ENCODE measurements at places on chromosomes 2 and 18. TPM values are rescaled to one million over a fixed set of nuclear protein-coding genes. Genes with fewer than 3 reads are reported as not detected.

- DNase-seq = no peak
Measured at GRCh38 chr2:238728330-238729260, 119.3 kb upstream of the TWIST2 start.

DNA sequence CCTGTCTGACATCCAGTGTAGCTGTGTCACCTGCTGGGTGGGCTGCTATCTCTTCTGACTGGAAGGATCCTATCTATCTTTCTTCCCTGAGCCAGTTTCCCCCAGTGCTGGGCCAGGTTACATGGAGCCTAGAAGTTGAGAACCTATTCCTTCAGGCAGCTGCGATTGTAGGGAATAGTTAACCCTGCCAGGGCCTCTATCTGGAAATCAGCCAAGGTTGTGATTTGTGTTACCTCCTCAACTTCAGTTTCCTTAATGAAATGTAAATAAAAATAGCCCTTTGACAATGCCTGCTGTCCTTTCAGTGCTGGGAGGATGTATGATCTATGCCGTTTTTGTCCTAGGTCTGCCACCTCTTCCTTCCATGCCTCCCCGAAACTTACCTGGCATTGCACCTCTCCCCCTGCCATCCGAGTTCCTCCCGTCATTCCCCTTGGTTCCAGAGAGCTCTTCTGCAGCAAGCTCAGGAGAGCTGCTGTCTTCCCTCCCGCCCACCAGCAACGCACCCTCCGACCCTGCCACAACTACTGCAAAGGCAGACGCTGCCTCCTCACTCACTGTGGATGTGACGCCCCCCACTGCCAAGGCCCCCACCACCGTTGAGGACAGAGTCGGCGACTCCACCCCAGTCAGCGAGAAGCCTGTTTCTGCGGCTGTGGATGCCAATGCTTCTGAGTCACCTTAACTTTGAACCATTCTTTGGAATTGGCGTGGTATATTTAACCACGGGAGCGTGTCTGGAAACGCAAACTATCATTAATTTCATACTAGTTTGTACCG lies 36.6 kb downstream of the GORASP2 start:
- no peak for DNase-seq

The UGT1A8 gene
- not detected for total RNA-seq

DNA sequence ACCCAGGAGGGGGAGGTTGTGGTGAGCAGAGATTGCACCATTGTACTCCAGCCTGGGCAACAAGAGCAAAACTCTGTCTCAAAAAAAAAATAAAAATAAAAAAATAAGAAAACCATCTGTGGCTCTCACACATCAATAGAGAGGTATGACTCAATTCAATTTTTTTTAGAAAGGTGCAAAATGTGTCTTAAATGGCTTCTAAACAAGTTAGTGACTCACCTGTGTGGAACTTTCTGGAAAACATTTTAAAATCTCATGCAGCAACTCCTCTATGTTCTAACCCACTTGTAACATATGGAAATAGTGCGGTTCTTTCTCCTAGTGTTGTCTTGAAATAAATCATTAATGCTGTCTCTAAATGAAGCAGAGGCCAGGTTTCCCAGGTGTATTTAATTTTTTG lies 10.7 kb upstream of the SULT1C4 start:
- DNase-seq = no peak

The CD8B gene
- 0.37 TPM for total RNA-seq

GRCh38 chr2:190340369-190340768 lies 3.0 kb upstream of the INPP1 start:
- DNase-seq = no peak

- DNase-seq = peak; percentile 14
Measured at GRCh38 chr2:100964222-100964621, 37.9 kb upstream of the RPL31 start.

The TEKT4 gene
- not detected for total RNA-seq

DNA sequence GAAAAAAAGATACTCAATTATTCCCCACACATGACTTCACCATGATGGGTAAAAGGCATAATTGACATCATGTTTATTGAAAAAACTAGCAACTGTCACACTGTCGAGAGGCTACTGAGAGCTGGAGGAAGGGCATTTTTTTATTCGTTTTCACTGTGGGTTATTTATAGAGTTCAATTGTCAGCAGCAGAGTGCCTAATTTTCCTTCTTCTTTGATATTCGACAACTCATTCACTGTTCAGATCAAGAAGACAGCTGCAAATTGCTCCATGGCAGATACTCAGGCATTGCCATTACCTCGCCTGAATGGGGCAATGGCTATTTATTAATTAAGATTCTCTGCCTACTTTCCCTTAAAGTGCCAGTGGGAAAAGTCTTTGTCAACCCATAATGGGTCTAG lies 197.5 kb upstream of the NRP2 start:
- DNase-seq = no peak

DNA sequence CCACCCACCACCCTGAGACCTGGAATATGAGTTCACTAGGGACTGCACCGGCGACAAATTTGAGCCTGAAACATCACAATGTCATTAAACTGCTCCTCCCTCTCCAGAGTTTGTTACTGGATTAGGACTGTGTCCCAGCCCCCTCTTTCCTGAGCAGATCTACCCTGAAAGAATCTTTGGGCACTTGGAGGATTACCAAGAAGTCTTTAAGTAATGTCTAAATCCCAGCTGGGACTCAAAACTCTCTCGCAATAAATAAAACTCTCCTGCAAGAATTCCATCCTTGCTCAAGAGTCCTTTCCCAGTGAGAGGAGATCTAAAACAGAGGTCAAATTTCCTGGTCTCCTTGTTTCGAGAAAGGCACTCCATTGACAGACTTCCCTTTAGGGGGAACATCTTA lies 20.9 kb downstream of the GKN2 start:
- no peak for DNase-seq

- no peak for DNase-seq
Measured at GRCh38 chr2:37326866-37327634, 2.4 kb upstream of the PRKD3 start.

GRCh38 chr2:161943011-161943410 lies 131.0 kb downstream of the DPP4 start:
- DNase-seq = no peak

GRCh38 chr2:143680885-143681405 lies 551.7 kb downstream of the ARHGAP15 start:
- no peak for DNase-seq

The PKDCC gene
- 169 TPM for total RNA-seq

DNA sequence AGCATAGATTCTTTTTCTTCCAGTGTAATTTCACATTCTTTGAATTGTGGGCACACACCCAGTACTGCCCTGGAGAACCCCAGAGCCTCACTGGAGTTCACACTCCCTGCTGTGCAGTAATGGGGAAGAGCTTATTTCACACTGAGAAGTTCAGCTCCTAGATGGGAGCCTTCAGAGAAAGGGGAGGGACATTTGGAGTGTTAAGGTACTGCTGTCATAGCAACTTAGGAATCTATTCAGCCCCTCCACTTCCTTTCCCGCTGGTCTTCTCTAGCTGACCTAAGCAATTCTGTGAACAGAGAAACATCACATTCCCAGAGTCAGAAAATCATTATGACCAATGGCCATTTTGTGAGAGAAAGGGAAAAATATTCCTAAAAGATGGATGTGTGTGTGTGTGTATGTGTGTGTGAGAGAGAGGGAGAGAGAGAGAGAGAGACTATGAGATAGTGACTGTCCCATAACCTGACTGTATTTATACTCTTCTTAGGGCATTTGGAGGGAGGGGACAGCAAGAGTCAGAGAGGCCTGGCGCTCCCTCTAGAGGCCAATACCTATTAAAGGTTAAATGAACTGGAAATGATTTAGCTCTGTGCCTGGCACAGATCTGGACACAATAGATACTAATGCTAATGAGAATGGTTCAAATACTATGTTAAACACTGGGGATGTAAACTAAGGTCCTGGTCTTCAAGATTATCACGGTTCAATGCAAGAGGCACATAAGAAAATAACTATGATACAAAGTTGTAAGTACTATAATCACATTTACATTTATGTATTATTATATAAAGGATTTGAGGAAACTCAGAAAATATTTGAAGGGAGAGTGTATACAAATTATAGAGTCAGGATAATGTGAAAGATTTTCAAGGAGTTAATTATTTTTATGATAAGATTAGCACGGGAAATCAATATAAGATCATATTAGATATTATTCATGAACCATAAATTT lies 41.5 kb upstream of the RPE start:
- DNase-seq = no peak

The NLRC4 gene
- total RNA-seq = 4.0 TPM

GRCh38 chr2:24454294-24454693 lies 36.8 kb upstream of the NCOA1 start:
- DNase-seq = no peak

- peak; percentile 80 for DNase-seq
Measured at GRCh38 chr2:151289972-151290866, 751 bp upstream of the NMI start.

- no peak for DNase-seq
Measured at GRCh38 chr2:70042246-70042645, 45.0 kb upstream of the PCBP1 start.

DNA sequence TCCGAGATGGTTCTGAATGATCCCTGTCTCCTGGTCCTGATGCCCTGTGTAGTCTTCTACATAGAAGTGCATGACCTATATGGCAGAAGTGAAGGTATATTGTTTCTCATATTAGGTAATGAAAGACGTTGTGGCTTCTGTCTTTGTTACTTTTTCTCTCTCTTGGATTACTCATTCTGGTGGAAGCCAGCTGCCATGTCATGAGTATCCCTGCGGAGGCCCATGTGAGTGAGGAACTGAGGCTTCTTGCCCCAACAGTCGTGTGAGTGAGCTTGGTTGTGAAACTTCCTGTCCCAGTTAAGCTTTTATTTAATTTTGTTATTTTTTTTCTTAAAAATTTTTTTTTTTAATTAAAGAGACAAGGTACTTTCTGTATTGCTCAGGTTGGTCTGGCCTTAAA lies 134.7 kb downstream of the UBR3 start:
- no peak for DNase-seq

The CRYGC gene
- not detected for total RNA-seq

The WDSUB1 gene
- 4.9 TPM for total RNA-seq

DNA sequence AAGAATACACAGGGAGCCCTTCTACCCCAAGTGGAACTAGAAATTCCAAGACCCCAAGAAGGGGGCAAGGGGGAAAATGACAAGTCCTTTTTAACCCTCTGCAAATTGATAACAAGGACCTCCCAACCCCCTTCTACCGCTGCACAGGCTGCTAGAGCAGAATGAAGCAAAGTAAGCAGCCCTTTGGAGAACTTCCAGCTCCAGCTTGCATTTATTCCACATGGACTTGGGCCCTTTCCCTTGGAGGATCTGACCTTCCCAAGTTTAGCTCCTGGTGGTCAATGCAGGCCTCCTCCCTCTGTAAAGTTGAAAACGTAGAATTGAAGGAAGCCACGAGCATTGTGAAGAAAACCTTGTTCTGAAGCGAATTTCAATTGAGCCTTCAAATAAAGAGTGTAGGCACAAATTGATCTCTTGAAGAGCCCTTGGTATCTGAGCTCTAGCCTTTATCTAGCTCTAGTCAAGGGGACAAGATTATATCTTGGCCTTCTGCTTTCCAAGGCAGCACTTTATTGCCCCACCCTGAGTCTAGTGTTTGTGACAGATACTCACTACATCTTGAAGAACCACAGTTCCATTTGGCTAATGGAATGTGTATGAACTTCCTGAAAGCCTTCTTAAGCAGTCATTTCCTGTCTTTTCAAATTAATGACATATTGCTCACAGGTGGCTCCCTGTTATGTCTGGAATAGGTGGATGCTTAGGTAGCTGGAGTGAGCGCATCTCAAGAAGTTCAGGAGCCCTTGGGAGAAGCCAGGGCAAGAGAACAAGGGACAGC lies 37.2 kb downstream of the SLC14A2 start:
- no peak for DNase-seq

The GALM gene
- total RNA-seq = 10.8 TPM

DNA sequence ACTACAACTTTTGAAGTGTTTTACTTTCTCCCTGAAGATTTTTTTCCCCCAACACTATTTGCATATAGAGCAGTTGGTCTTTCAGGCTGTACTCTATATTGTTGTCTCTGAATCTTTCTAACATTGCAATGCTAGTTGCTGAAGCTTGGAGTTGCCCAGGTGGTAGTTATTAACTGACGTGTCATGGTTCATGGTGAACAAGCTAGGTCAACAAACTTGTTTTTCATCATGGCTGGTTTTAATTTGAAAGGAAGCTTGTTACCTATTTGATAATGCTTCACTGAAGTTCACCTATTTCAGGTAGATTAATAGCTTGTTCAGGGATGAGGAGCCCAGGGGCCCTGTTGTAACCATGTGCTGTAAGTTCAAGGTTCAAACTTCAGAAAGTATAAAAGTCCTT lies 158.8 kb upstream of the ZEB2 start:
- DNase-seq = no peak

The MAP3K19 gene
- not detected for total RNA-seq

The FLACC1 gene
- total RNA-seq = 4.3 TPM

- DNase-seq = no peak
Measured at GRCh38 chr2:144606466-144607095, 86.7 kb upstream of the ZEB2 start.

The CGREF1 gene
- 27.8 TPM for total RNA-seq

- DNase-seq = no peak
Measured at GRCh38 chr2:64220265-64220664, 76.0 kb upstream of the PELI1 start.

- DNase-seq = no peak
Measured at GRCh38 chr2:181886192-181886591, 5.3 kb upstream of the ITPRID2 start.

DNA sequence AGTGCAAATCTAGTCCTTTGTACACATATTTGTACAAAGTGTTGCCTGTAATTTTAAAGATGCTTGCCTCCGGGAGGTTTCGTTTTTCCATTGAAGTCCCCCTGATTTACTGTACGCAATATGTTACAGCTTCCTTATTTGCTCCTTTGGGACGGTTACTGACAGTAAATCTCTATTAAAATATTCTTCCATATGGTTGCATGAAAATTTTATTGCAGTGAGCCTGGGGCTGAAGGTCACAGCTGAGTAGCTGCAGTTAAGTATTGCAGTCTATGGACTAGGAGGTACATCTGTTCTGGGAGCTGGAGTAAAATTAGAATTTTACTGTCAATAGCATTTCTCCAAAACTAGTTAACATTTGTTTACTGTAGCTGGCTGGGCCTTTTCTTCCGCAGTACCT lies 119.2 kb downstream of the ETAA1 start:
- no peak for DNase-seq

GRCh38 chr2:26619521-26619951 lies 21.6 kb downstream of the CIB4 start:
- DNase-seq = peak; percentile 32

DNA sequence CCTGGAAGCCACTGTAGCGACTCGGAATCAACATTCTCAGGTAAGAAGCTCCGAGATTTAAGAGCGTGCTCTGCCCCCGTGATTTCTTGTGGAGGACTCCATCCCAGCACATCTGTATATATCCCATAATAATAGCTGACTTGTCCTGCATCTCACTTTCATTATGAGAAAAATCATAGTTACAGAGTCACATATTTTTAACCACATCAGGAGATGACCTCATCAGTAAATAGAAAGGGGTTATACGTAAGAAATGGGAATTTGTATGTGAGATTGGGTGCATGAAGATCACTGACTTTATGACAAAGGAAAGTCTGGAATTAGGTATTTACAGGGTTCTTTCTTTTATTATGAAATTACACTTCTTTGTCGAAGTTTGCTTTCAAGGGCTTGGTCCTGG lies 16.4 kb upstream of the TMEM18 start:
- DNase-seq = no peak

The FSHR gene
- total RNA-seq = not detected

The CIB4 gene
- total RNA-seq = not detected

The EFR3B gene
- total RNA-seq = 1.7 TPM

- DNase-seq = no peak
Measured at GRCh38 chr2:17869128-17869527, 9.3 kb upstream of the KCNS3 start.

GRCh38 chr2:190714958-190715357 lies 66.1 kb downstream of the NAB1 start:
- no peak for DNase-seq

GRCh38 chr2:175854129-175854528 lies 147.9 kb downstream of the LNPK start:
- DNase-seq = no peak
